ENCODE measurements at places on chromosomes 6 and 20.

DNA sequence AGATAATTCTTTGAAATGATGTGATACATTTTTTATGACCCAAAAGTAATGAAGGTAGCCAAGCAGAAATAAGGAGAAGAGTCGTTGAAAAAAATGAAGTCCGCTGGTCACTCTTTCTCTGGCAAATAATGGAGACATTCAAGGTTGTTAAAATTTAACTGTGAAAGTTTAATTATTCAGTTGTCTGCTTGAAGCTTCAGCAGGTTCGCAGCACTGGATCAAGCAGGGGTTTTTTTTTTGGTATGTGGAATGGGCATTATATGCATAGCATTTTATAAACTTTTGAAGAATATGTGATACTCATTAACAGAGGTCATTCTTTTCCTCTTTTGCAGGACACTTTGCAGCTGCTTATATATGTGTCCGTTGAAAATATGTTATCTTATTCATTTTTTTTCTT, 21.6 kb upstream of the FUT9 start:
- no peak for DNase-seq

- no peak for DNase-seq
Measured at GRCh38 chr6:20182069-20182468, 30.2 kb downstream of the MBOAT1 start.

DNA sequence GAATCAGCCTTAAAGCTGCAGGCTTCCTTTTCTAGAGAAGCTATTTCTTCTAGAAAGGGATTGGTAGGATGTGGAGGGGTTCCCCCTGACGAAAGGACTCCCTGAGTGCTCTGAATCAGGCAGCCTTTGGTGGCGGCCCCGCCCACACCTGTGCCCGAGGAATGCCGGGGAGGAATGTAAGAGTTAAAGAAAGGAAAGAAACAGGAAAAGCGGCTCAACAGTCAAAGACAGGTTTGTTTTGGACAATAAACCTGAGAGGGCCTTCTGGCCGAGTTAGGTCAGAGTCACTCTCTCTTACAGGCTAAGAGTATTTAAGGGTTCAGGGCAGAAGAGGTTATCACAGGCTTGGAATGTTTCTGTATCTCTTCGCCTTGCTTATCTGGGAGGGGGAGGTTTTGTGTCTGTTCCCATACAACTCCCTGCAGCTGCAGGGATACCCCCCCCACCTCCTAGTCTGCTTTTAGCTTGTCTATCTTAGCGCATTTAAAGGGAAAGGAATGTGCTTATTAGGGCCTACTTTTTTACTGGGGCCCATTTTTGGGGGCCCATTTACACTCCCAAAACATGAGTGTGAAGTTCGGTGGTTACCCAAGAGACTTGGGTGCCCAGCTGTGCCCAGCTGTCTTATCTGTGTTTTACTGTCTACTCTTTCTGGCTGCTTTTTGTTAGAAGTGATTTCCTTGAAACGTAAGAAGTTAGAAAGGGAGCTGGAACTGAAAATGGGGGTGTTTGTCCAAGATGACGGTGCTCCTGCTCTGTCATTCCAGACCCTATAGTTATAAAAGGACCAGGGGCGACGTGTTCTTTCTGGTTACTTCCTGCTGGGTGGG, 32.8 kb downstream of the DYNLT1 start:
- DNase-seq = no peak

GRCh38 chr6:143559051-143559660, 47.6 kb upstream of the FUCA2 start:
- no peak for DNase-seq

GRCh38 chr20:20037960-20038359, 14.3 kb downstream of the CRNKL1 start:
- DNase-seq = no peak

GRCh38 chr6:21496196-21496595, 97.4 kb upstream of the SOX4 start:
- no peak for DNase-seq

DNA sequence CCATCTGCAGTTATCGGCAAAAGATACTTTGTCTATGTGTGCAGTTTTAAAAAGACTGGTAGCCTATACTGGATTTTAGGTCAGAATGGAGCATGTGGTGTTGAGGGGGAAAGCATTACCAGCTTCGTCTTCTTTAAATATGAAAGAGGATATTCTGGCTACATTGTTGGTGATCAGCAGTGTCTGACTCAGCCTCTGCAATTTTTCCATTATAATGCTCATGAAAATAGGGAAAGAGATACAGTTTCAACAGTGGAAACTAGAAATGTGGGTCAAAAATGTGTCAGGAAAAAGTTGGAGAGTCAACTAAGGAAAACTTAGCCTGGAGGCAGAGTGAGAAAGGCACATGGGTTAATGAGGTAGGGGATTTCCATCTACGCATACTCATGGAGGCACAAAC, 45.2 kb downstream of the HDGFL1 start:
- no peak for DNase-seq

DNA sequence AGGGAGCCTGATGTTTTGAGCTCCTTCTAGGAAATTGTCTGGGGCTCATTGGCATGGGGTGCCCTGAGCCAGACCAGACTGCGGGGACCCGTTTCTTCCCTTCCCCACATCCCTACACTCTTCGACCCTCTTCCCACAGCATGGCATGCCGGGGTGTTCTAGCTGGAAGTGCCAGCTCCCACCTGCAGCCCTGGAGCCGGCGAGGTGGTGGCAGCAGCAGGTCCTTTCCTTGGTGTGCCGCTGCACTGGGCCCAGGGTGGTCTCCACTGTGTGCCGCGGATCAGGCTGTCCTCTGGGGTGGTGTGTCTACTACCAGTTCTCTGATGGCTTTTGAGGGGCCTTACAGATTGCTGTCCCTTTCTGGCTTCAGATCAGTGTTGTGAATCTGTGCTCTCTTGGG, 7.5 kb upstream of the RWDD1 start:
- no peak for DNase-seq

GRCh38 chr6:12334526-12335130, 44.5 kb downstream of the EDN1 start:
- DNase-seq = no peak

GRCh38 chr20:13644010-13644409, 5.3 kb upstream of the TASP1 start:
- no peak for DNase-seq

GRCh38 chr20:46108435-46108841, 9.7 kb upstream of the CD40 start:
- DNase-seq = no peak

DNA sequence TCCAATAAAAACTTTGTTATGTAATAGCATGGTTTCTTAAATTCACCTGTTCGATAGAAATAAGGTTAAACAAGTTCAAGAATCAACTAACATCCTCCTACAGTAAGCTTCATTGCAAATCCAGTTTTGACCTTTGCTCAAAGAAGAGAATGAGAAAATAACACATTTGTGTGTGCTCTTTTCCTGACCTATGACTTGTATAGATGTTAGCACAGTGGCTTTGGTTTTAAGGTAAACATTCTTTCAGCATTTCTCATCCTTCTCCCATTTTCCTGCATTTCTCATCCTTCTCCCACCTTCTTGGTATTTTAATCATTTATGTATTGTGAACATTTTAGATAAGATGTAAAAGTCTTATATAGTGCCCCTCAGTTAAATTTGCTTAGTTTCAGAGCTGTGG, 73.9 kb downstream of the PLCB1 start:
- DNase-seq = no peak

DNA sequence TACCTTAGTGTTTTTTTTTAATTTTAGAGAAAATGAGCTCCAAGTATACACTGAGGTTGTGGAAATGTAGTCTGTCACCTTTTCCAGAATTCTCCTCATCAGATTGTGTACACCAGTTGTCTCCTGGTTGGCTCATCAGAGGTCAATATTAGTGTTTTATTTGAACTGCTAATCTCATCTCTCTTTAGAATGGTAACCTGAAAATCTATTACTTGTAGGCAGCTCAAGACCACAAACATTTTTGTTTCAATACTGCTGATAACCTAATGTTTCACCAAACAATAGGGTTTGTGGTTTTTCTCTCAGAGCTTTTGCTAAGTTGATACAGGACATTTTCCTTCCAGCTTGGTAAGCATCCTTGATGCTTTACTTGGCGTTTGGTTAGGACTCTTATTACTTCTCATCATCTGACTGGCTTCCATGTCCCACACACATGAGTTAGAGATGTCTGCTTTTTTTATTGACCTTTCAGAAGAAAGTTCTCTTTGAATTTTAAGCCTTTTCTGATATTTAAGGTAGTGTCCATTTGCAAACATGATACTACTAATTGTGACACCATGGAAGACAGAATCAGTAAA, 15.1 kb downstream of the ADGRG6 start:
- no peak for DNase-seq

DNA sequence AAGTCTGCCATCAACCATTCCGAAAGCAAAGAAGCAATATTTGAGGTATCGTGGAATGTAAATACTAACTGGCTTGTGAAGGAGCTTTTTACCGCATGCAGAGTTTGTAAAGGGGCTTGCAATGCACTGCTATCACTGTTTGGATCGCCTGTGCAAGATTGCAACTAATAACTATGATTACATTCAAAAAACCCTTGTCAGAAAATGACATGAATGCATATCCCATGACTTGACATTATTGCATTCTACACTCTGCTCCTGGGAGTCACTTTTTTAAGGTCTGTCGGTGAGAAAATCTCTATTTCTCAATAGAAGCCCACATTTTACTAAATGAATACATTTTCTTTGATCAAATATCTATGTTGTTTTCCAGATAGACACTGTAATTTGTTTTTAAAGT, 335.4 kb upstream of the SPTLC3 start:
- DNase-seq = no peak

GRCh38 chr6:159067334-159067733, 22.5 kb upstream of the TAGAP start:
- DNase-seq = no peak

Measured in stimulated activated CD8-positive, alpha-beta memory T cell treated with anti-CD3 and anti-CD28 coated beads, Interleukin-2, amount 100 ng/mL, for 1 hour (primary cell).